Stimulated activated CD4-positive, alpha-beta T cell treated with anti-CD3 and anti-CD28 coated beads, Interleukin-2, amount 100 ng/mL, for 4 hours (primary cell): ENCODE measurements at places on chromosomes 1 and 21.
A peak's percentile ranks its signal among the peaks of the same experiment; 100 is the strongest.

- no peak for DNase-seq
These were observed 58.2 kb upstream of the ADAR start for GRCh38 chr1:154666051-154666790.

- DNase-seq: no peak
These were observed 56.4 kb downstream of the AJAP1 start for GRCh38 chr1:4710592-4711415.

- no peak for DNase-seq
These were observed 11.7 kb upstream of the TRAPPC10 start for GRCh38 chr21:44000360-44000759.

- DNase-seq: no peak
These were observed 33.4 kb downstream of the RGS7 start for GRCh38 chr1:241323514-241324195.

DNA sequence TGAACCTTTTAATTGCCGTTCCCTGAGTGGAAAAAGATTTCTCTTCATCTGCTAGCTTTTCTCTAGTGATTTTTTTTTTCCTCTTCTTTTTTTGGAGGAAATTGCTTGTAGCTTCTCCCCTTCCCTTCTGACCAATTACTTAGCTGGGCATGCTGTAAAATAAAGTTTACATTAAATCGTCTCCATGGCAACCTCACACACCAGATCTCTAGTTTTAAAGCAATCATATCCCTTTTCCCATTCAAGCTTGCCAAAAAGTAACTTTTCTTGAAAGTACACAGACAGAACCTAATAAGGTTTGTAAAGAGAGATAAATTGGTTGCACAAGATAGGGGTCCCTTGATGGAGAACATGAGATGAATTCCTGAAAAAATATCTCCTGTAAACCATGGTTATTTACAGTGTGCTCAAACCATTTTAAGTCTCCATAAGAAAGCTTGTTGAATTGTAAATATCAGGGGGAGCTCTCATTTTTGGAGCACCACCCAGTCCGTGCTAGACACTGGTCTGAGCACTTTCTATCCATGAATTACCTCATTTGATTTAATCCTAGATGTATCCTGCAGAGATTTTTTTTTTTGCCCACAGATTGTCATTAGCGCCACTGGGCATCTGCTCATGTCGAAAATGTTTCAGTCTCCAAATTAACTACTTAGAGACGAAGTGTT is 32.6 kb upstream of the HTR1D start:
- DNase-seq: no peak

DNA sequence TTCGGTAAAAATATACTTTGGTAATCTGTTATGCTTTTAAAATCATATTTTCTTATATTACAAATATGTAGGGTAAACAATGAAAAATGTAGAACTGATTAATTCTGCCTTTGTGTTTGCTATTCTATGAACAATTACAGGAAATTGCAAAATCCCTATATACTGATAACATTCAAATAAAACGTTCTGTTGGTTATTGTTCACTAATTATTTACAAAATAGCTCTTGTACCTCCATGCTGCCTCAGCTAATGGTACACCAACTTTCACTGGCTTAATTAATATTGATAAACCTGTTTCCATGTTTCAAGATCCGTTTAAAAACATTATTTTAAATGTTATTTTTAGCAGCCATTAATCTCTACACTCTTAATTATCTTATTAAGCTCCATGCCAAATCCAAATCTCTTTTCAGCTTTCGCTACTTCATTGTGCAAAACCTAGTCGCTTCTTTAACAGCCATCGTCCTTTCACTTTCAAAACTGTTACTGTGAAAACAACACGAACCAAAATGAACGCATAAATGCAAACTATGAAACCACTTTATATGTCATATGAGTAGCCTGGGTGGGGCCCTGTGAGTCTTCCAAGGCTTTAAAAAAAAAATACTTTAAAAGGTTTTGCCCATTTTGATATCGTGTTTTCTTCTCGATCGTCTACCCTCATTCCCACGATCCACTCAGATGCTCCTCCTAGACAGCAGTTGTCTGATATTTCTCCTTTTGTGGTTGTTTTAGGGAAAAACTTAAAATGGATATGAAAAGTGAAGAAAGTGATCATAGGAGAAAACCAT is 807.1 kb downstream of the USP25 start:
- no peak for DNase-seq

DNA sequence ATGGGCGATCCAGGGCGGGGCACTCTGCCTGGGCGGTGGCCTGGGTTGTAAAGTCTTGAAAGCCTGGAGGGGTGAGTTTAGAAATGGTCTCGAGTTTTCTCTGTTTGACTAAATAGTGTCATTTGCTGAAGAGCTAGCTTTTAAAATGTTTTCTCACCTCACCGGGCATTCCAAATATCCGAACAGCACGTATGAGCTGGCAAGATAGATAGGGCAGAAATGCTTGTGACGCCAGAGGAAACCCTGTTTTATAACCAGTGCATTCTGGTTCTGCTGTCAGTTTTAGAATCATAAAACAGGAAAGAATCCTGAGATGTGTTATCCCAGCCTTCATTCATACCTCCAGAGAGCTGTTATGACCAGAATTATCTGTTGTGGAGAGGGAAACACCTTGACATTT is 725 bp downstream of the RTCA start:
- no peak for DNase-seq

DNA sequence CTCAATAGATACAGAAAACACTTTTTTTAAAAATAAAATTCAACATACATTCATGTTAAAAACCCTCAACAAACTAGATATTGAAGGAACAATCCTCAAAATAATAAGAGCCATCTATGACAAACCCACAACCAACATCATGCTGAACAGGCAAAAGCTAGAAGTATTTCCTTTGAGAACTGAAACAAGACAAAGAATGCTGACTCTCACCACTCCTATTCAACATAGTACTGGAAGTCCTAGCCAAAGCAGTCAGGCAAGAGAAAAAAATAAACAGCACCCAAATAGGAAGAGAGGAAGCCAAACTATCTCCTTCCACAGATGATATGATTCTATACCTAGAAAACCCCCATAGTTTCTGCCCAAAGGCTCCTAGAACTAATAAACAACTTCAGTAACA is 46.2 kb upstream of the IVNS1ABP start:
- no peak for DNase-seq

GRCh38 chr21:27772816-27773215 is 805.9 kb upstream of the ADAMTS5 start:
- DNase-seq: no peak

GRCh38 chr1:56472860-56473259 is 106.5 kb downstream of the PLPP3 start:
- no peak for DNase-seq

- DNase-seq: no peak
These were observed 76.2 kb upstream of the ANGPTL1 start for GRCh38 chr1:178946855-178947676.

- DNase-seq: no peak
These were observed 199.4 kb upstream of the DAB1 start for GRCh38 chr1:57623039-57623790.

DNA sequence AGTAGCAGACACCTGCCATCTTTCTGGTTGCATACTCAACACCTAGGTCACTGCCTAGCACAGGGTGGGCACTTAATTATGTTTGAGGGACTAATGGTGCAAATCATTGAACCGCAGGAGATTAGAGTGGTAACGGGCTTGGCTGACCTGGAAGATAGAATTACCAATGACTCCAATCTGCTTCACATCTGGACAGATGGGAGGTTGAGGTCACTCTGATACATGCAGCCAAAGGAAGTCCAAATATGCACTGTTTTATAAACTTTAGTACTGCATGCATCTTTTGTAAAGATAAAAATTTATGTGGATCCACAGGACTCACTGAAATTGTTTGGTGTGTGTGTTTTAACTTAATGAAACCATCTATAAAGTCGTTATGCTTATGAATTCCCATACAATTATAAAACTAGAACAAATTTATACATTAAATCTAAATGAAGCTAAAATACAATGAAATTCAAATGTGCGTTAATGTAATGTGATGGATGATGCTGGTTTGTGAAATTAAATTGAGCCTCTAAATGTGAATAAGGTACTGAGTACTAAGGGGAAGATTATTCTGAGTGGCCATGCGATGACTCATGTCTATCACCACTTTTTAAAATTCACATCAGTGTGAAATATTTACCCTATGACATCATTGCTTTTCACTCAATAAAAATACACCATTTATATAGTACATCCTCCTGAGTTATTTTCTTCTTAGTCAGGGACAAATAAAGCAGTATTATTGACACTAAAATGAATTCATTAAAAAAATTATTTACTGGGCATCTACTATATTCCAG is 224.7 kb upstream of the FAM78B start:
- DNase-seq: no peak

GRCh38 chr1:179143322-179143721 is 61.5 kb downstream of the TOR3A start:
- DNase-seq: no peak

DNA sequence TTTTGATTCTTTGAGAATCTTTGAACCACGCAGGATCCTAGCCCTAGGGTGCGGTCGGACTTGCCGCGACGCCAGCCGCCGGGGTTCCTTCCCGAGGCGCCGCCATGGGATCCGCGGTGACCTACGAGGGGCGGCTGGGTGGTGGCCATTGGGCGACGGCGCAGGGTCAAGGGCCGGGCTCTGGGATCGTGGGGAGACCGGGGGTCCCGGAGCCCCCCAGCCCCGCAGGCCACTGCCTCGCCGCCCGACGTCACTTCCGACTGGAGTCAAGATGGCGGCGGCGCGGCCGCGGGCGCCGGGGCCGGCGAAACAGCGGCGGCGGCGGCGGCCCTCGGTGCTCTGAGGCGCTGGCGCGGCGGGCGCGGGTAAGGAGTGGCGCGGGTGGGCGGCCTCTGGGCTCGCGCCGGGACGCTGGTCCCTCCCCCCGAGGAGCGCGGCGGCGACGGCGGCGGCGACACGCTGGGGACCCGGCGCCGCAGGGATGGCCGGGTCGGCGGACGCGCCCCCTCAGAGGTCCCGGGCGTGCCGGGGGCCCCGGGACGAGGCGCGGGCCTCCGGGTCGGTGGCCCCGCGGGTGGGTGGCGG is at the start of gene PRDM2:
TSS of gene PRDM2 (plus strand) at position 253 of the 585 bp plus-strand sequence. CDS start 15,418 bp downstream, outside the sequence.
- peak; percentile 44 for DNase-seq

GRCh38 chr1:235892734-235893413 is 26.2 kb upstream of the LYST start:
- no peak for DNase-seq
